KBM-7 (cell line): ENCODE measurements at places on chromosomes 11 and 22.

DNA sequence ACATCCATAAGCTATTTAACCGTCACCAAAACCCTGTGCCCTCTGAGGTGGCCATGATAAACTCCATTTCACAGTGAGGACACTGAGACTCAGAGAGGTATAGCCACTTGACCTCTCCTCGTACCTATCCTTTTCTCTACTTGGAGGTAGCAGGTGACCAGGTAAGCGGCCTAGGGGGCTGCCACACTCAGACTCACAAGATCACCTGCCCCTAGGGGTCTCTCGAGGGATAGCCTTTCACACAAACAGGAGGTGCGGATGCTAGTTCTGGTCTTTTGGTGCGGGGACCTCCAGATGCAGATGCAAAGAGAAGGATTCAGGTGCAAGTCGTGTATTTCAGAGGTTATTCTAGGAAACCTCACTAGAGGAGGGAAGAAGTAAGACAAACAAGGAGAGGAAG lies 14.6 kb downstream of the MS4A18 start:
- no peak for DNase-seq

- DNase-seq: no peak
These were observed 622.7 kb downstream of the METTL15 start for GRCh38 chr11:28730889-28731288.

- no peak for DNase-seq
These were observed 757 bp upstream of the HINFP start for GRCh38 chr11:119120639-119121007.

GRCh38 chr11:46492532-46492931 lies 101.0 kb upstream of the CHRM4 start:
- DNase-seq: no peak

GRCh38 chr11:15627560-15627959 lies 512.8 kb downstream of the INSC start:
- no peak for DNase-seq

GRCh38 chr11:132208477-132209055 lies 838.2 kb downstream of the NTM start:
- no peak for DNase-seq
